ENCODE measurements at places on chromosomes 3 and 15.

- DNase-seq, result no peak
Measured at GRCh38 chr3:71469138-71469435, 114.4 kb downstream of the FOXP1 start.

DNA sequence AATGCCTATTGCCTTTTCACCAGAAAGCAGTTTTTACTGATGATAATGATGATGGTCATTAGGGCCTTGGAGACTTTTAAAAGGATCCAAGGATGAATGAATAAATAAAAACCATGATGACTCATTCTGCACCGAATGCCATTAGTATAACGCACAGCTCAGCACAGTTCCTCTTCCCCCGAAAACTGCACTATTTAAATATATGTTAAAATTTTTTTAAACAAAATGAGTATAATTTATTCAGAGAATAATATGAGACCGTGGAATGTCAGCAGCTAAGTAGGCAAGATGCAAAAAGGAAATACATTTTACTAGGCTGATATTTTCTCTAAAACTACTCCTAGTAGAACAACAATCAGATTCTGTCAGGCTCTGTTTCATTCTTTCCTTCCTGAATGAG is 83.4 kb upstream of the NANOGP8 start:
- no peak for DNase-seq

- DNase-seq, result no peak
Measured at GRCh38 chr3:146035366-146035765, 125.6 kb downstream of the PLOD2 start.

DNA sequence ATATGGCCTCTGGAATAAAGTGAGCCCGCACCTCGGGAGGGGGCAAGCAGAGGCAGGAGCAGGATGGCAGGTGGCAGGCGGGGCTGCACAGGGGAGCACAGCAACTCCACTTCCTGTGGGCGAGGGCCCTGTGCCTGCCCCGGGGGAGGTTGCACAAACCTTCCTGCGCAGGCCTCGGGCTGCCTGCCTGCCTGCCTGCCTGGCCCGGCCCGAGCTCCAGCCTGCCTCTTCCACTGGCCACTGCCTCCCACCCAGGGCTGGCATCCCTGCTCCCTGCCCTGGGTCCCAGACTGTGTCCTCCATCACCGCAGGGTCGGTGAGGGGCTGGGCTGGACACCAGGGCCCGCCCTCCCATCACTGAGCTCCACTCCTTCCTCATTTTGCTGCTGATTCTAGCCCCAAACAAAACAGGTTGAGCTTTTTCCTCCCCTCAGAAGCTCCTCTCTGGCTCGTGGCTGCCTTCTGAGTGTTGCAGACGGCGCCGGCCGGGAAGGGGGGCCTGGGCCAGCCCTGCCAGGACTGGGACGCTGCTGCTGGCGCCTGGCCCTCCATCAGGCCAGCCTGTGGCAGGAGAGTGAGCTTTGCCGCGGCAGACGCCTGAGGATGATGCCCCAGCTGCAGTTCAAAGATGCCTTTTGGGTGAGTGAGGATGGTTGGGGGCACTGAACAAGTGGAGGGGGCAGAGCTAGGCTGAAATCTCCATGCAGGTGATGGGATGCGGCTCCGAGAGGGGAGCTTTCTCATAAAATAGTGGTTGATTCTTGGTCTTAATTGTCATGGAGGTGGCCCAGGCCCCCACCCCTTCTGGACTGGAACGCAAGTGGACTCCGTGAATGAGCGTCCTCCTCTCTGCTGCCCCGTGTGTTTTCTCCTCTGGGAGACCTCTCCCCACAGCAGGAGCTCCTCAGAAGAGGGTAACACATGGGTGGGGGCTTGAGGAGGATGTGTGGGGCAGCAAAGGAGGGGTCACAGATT is at the start of gene PSTPIP1:
Gene PSTPIP1, plus strand, starts transcription at position 156 of the 975 bp plus-strand sequence. Its CDS starts 448 bp downstream, at position 604.
- DNase-seq, result no peak

DNA sequence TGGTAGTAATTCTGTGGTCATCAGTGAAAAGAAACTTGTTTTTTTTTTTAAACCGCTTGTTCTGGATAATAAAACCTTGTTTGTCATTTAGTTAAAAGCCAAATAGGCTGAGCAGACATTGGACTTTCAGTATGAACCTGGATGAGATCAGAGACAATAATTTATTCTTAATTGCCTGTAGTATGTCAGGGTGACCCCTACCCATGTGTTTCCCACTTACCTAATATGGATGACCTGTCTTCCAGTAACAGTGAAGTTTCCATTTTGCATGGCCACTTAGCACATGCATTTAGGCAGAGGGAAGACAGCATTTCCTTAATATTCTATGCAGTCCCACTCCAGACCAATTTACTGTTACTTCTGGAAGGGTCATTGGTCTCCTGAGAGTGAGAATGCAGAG is 87.6 kb upstream of the CFAP20DC start:
- no peak for DNase-seq

DNA sequence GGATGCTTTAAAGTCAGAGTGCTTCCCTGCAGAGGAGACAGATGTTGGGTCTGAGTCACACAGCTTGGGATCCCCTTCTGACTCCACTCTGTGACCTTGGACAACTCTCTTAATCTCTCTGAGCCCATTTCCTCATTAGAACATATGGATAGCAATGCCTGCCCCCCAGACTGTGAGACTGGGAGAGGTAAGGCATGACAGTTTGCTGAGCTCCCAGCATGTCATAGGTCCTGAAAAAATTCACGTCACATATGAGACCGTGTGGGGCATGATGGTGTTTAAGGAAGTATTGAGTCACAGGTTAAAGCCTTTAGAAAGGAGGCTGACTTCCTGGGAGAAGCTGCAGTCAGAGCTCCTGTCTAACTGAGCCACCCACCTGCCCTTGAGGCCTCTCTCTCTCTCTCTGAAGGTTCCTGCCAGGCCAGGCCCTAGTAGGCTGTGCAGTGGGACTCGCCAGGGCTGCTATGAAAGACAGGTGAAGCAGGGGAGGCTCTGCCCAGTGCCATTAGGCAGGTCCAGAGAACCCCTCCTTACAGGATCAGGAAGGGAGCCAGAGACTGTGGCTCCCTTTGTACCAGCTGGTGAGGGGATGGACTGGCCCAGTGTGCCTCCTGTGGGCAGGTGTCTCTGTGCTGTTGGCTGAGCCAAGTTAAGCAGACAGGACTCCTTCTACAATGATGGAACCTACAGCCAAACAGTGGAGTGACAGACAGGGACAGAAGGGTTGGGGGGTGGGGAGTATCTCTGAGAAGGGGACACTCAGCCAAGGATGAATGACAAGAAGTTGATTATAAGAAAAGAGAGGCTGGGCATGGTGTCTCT is 19.5 kb upstream of the DOCK3 start:
- no peak for DNase-seq
